Endothelial cell of umbilical vein (primary cell): ENCODE measurements at places on chromosomes 12 and 14. TPM values are rescaled to one million over a fixed set of nuclear protein-coding genes. Genes with fewer than 3 reads are reported as not detected.

The RAD9B gene
- 0.15 TPM in 1 of 2 replicates, not detected in the other for total RNA-seq

The AICDA gene
- total RNA-seq = not detected in 2 replicates

The DPY19L2 gene
- 1.6 and 2.3 TPM in 2 replicates for total RNA-seq

The DHH gene
- 3.3 and 3.9 TPM in 2 replicates for total RNA-seq

The MSI1 gene
- 0.12 TPM in 1 of 2 replicates, not detected in the other for total RNA-seq

The KRT5 gene
- 0.72 and 0.86 TPM in 2 replicates for total RNA-seq

The PRMT5 gene
- 67.2 and 73.1 TPM in 2 replicates for total RNA-seq

DNA sequence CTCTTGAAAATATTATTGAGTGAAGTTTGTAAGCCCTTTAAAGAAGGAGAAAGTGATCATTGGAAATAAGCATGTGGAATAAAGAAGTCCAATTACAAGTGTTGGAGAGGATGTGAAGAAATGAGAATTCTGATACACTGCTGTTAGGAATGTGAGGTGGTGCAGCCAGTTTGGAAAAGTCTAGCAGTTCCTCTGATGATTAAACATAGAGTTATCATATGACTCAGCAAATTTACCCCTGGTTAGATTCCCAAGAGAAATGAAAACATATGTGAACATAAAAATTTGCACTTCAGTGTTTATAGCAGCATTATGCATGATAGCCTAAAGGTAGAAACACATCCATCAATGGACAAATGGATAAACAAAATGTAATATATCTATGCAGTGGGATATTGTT, 319.9 kb downstream of the AEBP2 start:
- peak; percentile 47 for DNase-seq

- DNase-seq = peak; percentile 37
These were observed 95.9 kb upstream of the PPP2R5C start for GRCh38 chr14:101665478-101666078.

DNA sequence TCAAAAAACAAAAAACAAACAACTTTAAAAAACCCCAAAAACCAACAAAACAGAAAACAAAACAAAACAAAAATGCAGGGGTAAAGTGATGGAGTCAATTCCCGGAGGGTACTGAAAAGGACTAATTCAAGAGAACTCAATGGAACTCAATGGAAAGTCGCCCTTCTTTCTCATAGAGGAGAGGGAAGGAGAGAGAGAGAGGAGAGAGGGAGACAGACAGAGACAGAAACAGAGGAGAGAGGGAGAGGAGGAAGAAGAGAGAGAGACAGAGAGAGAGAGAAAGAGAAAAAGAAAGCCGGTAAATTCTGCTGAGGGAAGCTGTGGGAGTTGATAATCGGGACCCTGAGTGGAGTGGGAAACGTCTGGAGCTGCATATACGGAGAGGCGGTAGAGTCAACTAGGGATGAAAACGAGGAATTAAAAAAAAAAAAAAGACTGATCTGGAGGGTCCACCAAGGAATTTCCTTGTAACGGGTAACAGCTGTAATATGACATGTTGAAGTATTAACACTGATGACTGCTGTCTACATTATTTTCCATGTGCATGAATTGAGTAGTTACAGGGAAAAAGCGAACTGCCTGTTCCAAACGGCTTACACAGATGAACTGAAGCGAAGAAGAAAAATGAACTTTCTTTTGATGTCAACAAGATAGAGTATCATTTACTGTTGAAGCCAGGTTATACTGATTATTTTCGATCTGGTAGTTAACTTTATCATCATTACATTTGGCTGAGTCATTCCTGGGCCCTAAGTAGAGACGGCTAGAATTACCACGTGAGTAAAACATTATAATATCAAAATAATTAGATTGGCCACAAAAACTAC, 934 bp upstream of the ZC2HC1C start:
- DNase-seq = peak; percentile 78

DNA sequence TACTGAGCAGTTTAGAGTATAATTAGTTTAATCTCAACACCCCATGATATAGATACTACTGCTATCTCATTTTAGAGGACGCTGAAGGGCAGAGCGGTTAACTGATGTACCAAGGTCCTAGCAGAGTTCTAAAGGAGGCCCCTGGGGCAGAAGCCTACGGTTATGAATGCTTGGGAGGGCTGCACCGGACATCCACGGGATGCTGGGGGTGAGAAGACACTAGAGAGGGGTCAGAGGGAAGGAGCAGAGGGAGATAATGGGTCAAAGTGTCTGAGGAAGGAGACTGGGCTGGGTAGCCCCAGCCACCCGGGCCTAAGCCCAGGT, 1.6 kb upstream of the ACTR6 start:
- DNase-seq = no peak

DNA sequence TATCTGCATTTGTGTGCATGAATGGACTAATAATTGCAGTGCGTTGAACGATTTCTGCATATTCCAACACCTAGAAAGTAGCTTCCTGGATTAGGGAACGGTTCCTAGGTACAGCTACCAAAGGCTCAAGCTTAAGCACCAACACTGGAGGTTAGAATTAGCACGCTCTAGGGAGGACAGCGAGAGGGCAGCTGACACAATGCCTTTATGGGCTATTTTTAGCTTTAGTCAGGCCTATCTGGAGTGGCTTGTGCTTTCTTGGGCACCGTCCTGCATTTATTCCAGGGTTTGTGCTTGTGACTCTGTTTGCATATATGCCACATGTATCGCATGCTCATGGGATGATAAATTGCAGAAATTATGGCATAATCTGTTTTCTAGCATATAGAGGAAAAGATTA, 13.7 kb downstream of the ETV6 start:
- DNase-seq = no peak

- DNase-seq = peak; percentile 43
These were observed 34.4 kb downstream of the DDX51 start for GRCh38 chr12:132109741-132110140.

DNA sequence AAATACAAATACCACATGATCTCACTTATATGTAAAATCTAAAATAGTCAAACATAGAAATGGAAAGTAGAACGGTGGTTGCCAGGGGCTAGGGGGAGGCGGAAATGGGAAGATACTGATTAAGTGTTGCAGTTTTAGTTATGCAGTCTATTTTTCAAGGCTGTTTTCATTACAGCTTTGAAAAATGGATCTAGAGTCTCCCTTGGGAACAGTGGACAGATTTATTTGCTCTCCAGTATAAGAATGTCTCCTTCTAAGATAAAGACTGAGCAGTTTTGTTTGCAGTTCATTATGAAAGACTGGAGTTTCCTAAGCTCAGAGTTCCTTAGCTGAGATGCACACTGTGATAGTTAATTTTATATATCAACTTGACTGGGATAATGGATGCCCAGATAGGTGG, 202.5 kb downstream of the KLHL28 start:
- no peak for DNase-seq

- DNase-seq = peak; percentile 73
These were observed 47.2 kb downstream of the MYF5 start for GRCh38 chr12:80763874-80764273.

DNA sequence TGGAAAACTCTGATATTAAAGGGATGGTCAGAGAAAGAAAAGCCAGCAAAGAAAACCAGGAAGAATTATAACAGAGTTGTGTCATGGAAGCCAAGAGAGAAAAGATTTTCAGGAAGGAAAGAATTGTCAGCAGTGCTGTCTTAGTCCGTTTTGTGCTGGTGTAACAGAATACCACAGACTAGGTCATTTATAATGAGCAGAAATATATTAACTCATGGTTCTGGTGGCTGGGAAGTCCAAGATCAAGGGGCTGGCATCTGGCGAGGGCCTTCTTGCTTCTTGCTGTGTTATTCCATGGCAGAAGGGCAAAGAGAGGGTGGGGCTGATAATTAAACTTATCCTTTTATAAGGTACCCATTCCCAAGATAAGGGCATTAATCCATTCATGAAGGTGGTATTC, 6.4 kb upstream of the INHBE start:
- no peak for DNase-seq

DNA sequence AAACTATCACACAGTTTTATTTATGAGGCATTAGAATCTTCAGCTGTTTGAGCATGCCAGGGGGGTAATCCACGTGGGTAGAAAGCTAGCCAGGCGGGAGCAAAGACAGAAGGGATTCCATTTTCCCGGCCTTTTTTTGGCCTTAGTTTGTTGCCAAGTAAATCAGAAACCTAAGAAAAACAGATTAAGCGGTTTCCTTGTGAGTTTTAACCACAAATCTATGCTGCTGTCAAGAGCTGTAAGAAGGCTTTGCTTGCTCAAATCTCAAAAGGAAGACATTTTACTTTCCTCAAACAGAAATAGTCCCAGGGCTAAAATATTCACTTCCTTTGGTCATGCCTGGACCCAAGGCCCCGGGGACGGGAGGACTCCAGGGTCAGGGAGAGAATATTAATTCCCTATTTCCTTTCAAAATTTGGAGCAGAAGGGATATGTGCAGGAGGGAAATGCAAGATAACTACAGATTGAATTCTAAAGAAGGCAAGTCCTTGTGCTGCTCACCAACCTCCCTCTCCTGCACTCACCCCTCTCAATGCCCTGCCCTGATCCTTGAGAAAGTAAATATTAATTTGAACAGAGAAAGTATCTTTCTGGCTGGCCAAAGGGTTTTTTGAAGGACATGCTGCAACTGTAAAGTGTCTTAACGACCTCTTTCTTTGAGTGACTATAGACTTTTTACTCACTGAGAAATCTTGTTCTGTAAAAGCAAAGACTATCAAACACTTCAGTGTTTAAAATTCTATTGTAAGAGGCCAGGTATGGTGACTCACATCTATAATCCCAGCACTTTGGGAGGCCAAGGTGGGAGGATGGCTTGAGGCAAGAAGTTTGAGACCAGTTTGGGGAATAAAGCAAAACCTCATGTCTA, 75.7 kb downstream of the HSD17B6 start:
- DNase-seq = no peak

- DNase-seq = no peak
These were observed 80.3 kb downstream of the SYNE2 start for GRCh38 chr14:63933110-63933509.

DNA sequence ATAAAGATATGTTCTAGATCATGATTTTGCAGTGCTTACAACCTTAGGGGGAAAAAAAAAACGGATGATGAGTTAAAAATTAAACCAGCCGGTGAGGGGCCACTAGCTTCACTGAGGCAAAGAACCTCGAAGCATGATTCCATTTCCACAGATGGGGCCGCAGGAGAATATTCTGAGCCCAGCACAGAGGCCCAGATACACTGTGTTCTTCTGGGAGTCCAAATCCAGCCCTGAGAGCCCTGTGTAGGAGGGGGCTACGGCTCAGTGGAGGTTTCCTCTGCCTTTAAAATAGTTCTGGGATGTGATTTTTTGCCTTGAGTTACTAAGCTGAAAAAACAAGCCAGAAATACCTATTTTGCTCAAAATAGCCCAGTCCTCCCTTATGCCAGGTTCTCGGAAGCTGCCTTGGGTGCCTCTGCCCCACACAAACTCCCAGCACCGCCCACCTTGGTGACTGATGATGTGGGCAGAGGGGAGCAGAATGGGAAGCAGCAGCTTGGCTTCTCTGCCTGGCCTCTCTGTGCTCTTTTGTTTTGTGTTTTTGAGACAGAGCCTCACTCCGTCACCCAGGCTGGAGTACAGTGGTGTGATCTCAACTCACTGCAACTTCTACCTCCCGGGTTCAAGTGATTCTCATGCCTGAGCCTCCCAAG, 105.4 kb upstream of the BCL2L14 start:
- DNase-seq = no peak

DNA sequence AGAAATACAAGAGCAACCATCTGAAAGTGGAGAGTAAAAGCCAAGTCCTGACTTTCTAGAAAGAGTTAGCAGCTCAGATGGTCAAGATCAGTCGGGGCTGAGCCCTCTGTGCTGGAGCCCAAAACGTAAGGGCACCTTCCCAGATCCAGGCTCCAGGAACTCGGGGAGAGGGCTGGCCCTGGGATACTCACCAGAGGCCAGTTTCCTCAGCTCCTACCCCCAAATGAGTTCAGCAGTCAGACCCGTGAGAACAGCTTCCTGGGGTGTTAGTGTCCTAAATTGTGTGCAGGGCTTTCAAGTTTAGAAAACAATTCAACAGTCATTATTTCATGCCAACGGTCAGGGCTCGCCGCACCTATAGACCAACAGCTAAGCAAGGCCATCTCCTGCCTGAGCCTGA, 147.6 kb upstream of the FKBP4 start:
- DNase-seq = no peak

GRCh38 chr12:111202237-111202915, 166.5 kb downstream of the PHETA1 start:
- no peak for DNase-seq

- no peak for DNase-seq
These were observed 2.7 kb downstream of the KLRF1 start for GRCh38 chr12:9829982-9830381.

DNA sequence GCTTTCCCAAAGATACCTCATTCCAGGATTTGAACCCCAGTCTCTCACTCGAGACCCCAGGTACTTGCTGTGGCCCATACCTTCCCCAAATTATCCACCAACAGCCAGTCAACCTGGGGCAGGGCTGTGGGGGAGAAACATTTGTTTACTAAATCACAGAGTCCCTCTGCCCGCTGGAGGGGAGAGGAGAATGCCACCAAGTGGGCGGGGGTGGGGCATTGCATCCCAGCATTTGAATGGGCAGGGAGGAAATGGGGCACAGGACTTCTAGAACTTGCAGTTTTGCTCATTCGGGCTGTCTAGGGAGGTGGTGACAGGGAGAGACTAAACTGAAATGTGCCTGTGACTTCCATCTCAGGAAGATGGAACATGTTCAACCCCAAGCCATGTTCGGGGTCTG, 10.9 kb upstream of the SERPINA9 start:
- no peak for DNase-seq
